ENCODE measurements at places on chromosomes 4 and X. TPM values are rescaled to one million over a fixed set of nuclear protein-coding genes. Genes with fewer than 3 reads are reported as not detected.

Gene RBM3
- total RNA-seq = 295 TPM

Gene DCAF8L2
- total RNA-seq = under 0.01 TPM

Gene FRG2
- total RNA-seq = not detected

Gene WDR17
- 1.6 TPM for total RNA-seq

Gene ZFP42
- 0.14 TPM for total RNA-seq

Gene TMPRSS11A
- total RNA-seq = not detected

Gene DGKK
- total RNA-seq = not detected

Gene PTCHD1
- total RNA-seq = not detected

Gene GPRASP2
- 16.0 TPM for total RNA-seq

Gene CTAG1A
- total RNA-seq = not detected

Gene MAML3
- 0.37 TPM for total RNA-seq

Gene SMIM43
- 5.4 TPM for total RNA-seq

Gene DUX4
- total RNA-seq = not detected

Gene FBXO8
- 39.0 TPM for total RNA-seq

Gene SULT1B1
- total RNA-seq = under 0.01 TPM

Gene S100P
- 0.18 TPM for total RNA-seq

Gene NONO
- total RNA-seq = 421 TPM

Gene IRS4
- not detected for total RNA-seq

Gene KLHL34
- total RNA-seq = not detected

Gene TLL1
- 0.09 TPM for total RNA-seq

Gene MAGEA4
- total RNA-seq = not detected

Gene SPP1
- 1.3 TPM for total RNA-seq

Gene PDE5A
- total RNA-seq = 134 TPM

Gene SNCA
- 43.2 TPM for total RNA-seq

Gene UGT8
- not detected for total RNA-seq

Gene EGFL6
- 1.00 TPM for total RNA-seq

Gene TEX13C
- total RNA-seq = not detected

Gene CDX4
- not detected for total RNA-seq

Gene BANK1
- total RNA-seq = 0.57 TPM

Gene SCRG1
- 0.85 TPM for total RNA-seq

Gene PDE6B
- 1.3 TPM for total RNA-seq

Gene OTC
- total RNA-seq = not detected

Gene NPY2R
- not detected for total RNA-seq

Gene VSIG1
- total RNA-seq = under 0.01 TPM

Gene TCEAL6
- total RNA-seq = not detected

Gene AP1S2
- 38.3 TPM for total RNA-seq

Gene ERAS
- total RNA-seq = not detected

Gene RIPPLY1
- not detected for total RNA-seq

Gene NMU
- total RNA-seq = not detected

Gene FABP2
- total RNA-seq = not detected

Gene GLOD5
- total RNA-seq = not detected

Gene HPGD
- 0.09 TPM for total RNA-seq

Gene SPOCK3
- 0.43 TPM for total RNA-seq

Gene TSPAN6
- 30.0 TPM for total RNA-seq

Gene CYLC1
- not detected for total RNA-seq

Gene GC
- not detected for total RNA-seq

Gene CT83
- not detected for total RNA-seq

Gene TCEAL1
- 15.1 TPM for total RNA-seq

Gene CAPN6
- not detected for total RNA-seq

Gene GPR82
- not detected for total RNA-seq

Gene FGFBP2
- not detected for total RNA-seq

All from smooth muscle cell of bladder (primary cell).